ENCODE measurements at places on chromosomes 3 and 15. TPM values are rescaled to one million over a fixed set of nuclear protein-coding genes. Genes with fewer than 3 reads are reported as not detected.

- no peak for DNase-seq
- H3K27ac ChIP-seq: no peak overlapping the region
- H3K4me3 ChIP-seq: no peak overlapping the region
- no peaks in the 10 kb centered on the region for H3K36me3 ChIP-seq
- peaks cover 10% of the 10 kb centered on the region for H3K4me1 ChIP-seq
Measured at GRCh38 chr15:69595009-69595791, 142.6 kb downstream of the RPLP1 start.

DNA sequence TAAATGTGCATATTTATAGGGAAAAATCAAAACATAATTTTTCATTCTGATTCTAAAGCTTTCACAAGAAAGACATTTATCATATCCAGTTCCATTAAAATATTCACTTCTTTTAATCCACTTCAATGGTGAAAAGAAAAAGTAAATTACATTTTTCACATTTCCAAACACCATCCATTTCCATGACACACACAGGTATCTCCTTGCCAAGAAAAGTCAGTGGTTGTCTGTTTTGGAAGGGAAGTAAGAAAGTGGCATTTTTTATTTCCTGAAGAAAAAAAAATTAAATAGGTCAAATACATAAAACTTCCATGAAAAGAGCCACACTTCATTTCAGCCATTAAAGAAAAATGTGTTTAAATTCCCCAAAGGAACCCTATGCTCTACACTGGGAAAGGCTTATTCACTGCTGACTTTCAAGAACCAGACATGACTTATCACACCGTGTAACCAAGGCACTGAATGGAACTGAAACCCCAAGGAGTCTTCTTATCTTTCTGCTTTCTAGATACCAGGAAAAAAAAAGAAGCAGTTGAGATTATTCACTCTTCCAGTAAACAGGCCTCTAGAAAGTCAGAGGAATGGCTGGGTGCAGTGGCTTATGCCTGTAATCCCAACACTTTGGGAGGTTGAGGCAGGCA, 44.5 kb downstream of the OSBPL10 start:
- no peak overlapping the region for H3K4me3 ChIP-seq
- H3K36me3 ChIP-seq: no peaks in the 10 kb centered on the region
- peaks cover 6% of the 10 kb centered on the region for H3K27me3 ChIP-seq
- H3K27ac ChIP-seq: no peak overlapping the region
- H3K4me1 ChIP-seq: no peaks in the 10 kb centered on the region
- DNase-seq: no peak

KCNMB2 gene
- not detected for total RNA-seq

GRCh38 chr3:85605066-85605465, 646.3 kb downstream of the CADM2 start:
- H3K27ac ChIP-seq: no peak overlapping the region
- H3K4me3 ChIP-seq: no peak overlapping the region
- H3K36me3 ChIP-seq: no peaks in the 10 kb centered on the region
- H3K27me3 ChIP-seq: no peaks in the 10 kb centered on the region
- H3K4me1 ChIP-seq: no peaks in the 10 kb centered on the region

CDHR4 gene
- total RNA-seq: not detected

GRCh38 chr3:39150803-39151631, 2.4 kb downstream of the CSRNP1 start:
- H3K27ac ChIP-seq: peak overlapping the region; percentile 98
- H3K27me3 ChIP-seq: no peaks in the 10 kb centered on the region
- peaks cover 66% of the 10 kb centered on the region for H3K36me3 ChIP-seq

DNA sequence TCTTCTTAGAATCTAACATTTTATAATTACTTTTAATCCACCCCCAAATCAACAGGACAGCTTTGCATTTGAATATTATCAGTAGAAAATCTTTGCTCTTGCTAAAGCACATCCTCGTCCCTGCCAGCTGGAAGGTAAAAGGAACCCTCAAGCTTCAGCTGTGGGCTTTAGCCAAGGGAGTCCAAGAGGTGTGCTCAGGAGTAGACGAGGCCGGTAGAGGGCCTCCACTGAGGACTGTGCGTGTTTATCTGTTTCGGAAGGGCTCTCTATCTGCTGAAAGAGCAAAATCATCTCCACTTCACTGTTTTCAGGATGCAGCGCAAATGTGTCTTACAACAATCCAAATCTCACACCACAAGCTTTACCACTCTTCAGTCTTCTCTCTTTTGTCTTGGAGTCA, 257.4 kb upstream of the IL12A start:
- peaks cover 4% of the 10 kb centered on the region for H3K27me3 ChIP-seq
- no peaks in the 10 kb centered on the region for H3K4me1 ChIP-seq
- H3K27ac ChIP-seq: no peak overlapping the region
- DNase-seq: no peak

- no peak for DNase-seq
- H3K4me3 ChIP-seq: no peak overlapping the region
- peak overlapping the region; percentile 28 for H3K27ac ChIP-seq
- no peaks in the 10 kb centered on the region for H3K36me3 ChIP-seq
- H3K4me1 ChIP-seq: peaks cover 45% of the 10 kb centered on the region
Measured at GRCh38 chr3:30749230-30749629, 142.8 kb downstream of the TGFBR2 start.

GRCh38 chr15:52261498-52262242, 33.9 kb downstream of the MYO5C start:
- H3K27ac ChIP-seq: peak overlapping the region; percentile 74
- no peaks in the 10 kb centered on the region for H3K36me3 ChIP-seq
- peaks cover 34% of the 10 kb centered on the region for H3K4me1 ChIP-seq
- peak overlapping the region; percentile 13 for H3K4me3 ChIP-seq
- peak; percentile 89 for DNase-seq

DNA sequence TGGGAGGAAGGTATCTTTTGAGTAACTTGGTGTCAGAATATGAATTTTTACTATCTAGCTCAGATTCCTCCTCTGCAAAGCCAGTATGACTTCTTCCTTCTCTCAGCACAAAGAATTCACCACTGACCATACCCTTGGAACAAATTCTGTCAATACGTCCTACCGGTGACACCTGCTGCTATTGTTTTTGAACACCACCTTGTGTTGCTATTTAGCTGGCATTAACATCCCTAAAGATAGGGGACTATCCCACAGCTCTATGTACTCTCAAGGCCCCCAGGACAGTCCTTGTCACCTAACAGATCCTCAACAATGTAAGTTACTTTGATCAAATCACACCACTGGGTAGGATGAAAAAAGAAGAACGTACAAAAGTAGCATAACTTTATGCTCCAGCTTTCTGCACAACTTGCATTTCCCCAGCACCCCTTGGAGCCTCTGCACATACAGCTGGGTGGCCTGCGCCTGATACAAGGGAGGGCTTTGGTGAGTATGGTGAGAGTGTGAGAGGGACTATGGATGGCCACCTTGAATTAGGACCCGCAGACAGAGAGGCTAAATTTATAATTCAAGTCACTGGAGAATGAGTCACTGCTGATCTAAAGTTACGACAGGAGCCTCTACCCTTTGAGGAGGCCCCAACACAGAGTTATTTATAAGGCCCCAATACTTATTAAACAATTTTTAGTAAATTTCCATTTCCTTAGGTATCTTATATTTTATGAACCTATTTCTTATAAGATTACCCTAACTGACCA, 2.3 kb upstream of the COLQ start:
- peaks cover 21% of the 10 kb centered on the region for H3K4me1 ChIP-seq
- H3K27ac ChIP-seq: no peak overlapping the region
- H3K4me3 ChIP-seq: no peak overlapping the region

FEZF2 gene
- not detected for total RNA-seq

DLEC1 gene
- 0.17 TPM for total RNA-seq

DNA sequence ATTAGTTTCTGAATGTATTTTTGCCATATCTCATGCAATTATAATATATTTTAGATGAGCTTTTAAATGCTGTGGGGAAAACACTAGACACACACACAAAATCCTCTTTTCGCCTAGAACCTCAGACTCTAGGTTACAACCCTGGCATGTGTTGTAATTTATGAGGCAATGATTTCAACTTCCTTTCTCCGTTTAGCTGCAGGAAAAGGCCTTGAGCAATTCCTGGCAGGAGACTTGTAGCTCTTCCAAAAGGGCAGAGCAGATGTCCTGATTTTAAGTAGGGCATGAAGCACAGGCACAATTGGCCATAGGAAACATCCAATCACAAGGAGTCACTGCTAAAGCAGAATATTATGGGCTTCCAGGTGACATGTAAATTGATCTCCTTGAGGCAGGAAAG, 82.0 kb downstream of the GPR156 start:
- DNase-seq: no peak
- H3K4me1 ChIP-seq: no peaks in the 10 kb centered on the region
- no peaks in the 10 kb centered on the region for H3K27me3 ChIP-seq

SYNPR gene
- total RNA-seq: not detected

DNA sequence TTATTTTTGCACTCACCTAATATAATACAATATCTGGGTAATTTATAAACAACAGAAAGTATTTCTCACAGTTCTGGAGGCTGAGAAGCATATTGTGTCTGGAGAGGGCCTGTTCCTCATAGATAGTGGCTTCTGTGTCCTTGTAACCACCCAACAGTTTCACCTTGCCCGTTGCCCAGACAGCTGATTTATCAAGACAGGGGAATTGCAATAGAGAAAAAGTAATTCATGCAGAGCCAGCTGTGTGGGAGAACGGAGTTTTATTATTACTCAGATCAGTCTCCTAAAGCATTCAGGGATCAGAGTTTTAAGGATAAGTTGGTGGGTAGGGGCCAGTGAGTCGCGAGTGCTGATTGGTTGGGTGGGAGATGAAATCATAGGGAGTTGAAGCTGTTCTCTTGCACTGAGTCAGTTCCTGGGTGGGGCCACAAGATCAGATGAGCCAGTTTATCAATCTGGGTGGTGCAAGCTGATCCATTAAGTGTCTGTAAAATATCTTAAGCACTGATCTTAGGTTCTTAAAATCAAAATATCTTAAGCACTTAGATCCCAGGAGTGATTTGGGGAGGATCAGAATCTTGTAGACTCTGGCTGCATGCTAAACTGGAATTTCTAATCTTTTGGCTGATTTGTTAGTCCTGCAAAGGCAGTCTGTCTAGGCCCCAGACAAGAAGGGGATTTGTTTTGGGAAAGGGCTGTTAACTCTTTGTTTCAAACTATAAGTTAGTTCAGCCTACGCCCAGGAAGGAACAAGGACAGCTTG, 33.9 kb upstream of the C15orf39 start:
- H3K27ac ChIP-seq: no peak overlapping the region
- H3K36me3 ChIP-seq: no peaks in the 10 kb centered on the region
- DNase-seq: peak; percentile 31
- H3K4me1 ChIP-seq: peaks cover 8% of the 10 kb centered on the region
